Activated B cell treated with CpG ODN at 0.5 μM for 24 hours (primary cell): ENCODE measurements at places on chromosomes 16 and 17.

- peak overlapping the region; percentile 84 for H3K4me3 ChIP-seq
- peaks cover 66% of the 10 kb centered on the region for H3K36me3 ChIP-seq
- H3K27ac ChIP-seq, result peak overlapping the region; percentile 90
- DNase-seq, result no peak
- H3K4me1 ChIP-seq, result peaks cover 83% of the 10 kb centered on the region
- H3K27me3 ChIP-seq, result no peaks in the 10 kb centered on the region
Measured at GRCh38 chr17:78174346-78174869, 6.0 kb downstream of the SYNGR2 start.

DNA sequence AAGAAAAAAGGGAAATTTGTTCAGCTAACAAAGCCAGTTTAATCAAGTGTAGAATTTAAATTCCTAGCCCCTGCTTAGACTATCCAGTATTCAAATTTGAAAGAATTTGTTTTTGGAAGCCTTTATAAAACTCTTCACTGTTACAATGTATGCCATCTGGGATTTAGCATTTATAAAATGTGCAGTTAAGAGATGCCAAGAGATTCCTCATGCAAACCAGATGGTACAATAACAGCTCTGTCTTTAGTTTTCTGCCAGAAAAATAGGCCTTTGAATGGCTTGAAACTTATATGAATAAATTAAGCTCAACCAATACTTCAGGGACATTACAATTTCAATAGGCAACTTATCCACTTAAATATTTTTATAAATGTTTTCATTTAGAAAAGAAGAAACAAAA is 6.8 kb upstream of the ANKS4B start:
- no peak for DNase-seq
- peaks cover 3% of the 10 kb centered on the region for H3K4me1 ChIP-seq
- H3K4me3 ChIP-seq, result no peak overlapping the region
- no peaks in the 10 kb centered on the region for H3K36me3 ChIP-seq
- no peak overlapping the region for H3K27ac ChIP-seq
- peaks cover 45% of the 10 kb centered on the region for H3K27me3 ChIP-seq

DNA sequence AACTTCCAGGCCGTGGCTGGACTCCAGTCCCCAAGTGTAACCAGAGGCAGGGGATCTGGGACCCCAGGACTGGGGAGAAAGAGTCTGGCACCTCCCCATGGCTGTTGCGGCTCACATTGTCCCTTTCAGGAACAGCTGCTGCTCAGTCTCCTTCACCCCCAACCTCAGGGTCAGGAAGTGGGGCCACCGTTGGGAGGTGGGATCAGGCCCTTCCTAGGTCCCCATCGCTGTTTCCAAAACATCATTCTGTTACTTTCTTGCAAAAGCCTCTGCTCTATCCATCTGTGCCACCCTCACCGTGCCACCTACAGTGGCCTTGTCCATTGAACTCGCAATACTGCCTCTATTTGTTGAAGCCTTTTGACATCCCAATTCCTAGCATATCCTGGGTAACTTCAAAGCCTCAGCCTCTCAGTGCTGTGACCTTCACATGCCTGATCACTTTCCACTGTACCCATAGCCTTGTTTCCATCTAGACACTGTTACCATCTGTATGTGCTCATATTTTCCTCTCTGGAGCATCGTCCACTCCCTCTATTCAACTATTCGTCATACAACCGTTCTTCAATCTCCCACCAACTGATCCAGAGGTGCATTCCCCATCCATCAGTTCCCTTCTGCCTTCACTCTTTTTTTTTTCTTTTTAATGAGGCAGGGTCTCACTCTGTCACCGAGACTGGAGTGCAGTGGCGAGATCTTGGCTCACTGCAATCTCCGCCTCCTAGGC is 15.0 kb upstream of the SRCIN1 start:
- H3K4me1 ChIP-seq, result peaks cover 7% of the 10 kb centered on the region
- no peak overlapping the region for H3K4me3 ChIP-seq
- H3K27me3 ChIP-seq, result peaks cover 34% of the 10 kb centered on the region

DNA sequence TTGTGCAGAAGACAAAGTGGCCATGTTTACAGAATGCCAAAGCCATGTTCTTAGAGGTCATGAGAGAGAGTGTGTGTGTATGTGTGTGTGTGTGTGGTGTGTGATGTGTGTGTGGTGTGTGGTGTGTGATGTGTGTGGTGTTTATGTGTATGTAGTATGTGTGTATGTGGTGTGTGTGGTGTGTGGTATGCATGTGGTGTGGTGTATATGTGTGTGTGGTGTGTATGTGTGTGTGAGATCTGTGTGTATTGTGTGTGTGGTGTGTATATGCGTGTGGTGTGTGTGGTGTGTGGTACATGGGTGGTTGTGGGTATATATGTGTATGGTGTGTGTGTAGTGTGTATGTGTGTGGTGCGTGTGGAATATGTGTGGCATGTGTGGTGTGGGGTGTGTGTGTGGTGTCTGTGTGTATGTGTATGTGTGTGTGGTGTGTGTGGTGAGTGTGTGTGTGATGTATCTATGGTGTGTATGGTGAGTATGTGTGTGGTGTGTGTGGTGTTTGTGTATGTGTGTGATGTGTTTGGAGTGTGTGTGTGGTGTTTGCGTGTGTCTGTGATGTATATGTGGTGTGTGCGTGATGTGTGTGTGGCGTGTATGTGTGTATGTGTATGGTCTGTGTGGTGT is 8.2 kb upstream of the KRT17 start:
- H3K4me1 ChIP-seq, result no peaks in the 10 kb centered on the region
- no peak for DNase-seq
- H3K36me3 ChIP-seq, result no peaks in the 10 kb centered on the region
- no peak overlapping the region for H3K4me3 ChIP-seq
- H3K27ac ChIP-seq, result no peak overlapping the region

DNA sequence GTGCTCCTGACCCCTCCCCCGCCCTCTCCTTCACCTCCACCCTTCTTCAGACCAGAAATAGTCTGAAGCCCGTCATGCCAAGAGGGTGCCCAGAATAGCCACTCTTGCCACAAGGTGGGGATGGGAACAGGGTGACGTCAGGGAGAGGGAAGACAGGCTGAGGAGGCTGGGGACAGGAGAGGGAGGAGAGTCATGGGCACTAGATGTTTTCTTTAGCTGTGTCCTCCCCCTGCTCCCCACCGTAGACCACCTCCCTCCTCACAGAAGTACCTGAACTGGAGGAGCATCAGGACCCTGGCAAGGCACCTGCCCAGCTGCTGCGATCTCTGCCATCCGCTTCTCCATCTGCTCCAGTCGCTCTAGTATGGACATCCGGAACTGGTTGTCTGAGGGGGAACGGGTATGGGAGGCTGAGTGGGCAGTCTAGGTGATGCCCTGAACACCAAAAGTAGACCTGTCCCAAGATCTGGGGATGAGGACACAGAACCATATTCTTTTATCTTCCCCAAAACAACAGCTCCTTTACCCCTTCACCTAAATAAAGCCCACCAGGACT is 6.6 kb upstream of the SPAG7 start:
- H3K27me3 ChIP-seq, result no peaks in the 10 kb centered on the region
- DNase-seq, result no peak
- H3K4me1 ChIP-seq, result peaks cover 11% of the 10 kb centered on the region
- H3K4me3 ChIP-seq, result no peak overlapping the region
- H3K36me3 ChIP-seq, result peaks cover 74% of the 10 kb centered on the region

- no peaks in the 10 kb centered on the region for H3K36me3 ChIP-seq
- peaks cover 35% of the 10 kb centered on the region for H3K4me1 ChIP-seq
- H3K27me3 ChIP-seq, result peaks cover 32% of the 10 kb centered on the region
- no peak for DNase-seq
- no peak overlapping the region for H3K27ac ChIP-seq
Measured at GRCh38 chr16:79598063-79598347, 2.5 kb downstream of the MAF start.

DNA sequence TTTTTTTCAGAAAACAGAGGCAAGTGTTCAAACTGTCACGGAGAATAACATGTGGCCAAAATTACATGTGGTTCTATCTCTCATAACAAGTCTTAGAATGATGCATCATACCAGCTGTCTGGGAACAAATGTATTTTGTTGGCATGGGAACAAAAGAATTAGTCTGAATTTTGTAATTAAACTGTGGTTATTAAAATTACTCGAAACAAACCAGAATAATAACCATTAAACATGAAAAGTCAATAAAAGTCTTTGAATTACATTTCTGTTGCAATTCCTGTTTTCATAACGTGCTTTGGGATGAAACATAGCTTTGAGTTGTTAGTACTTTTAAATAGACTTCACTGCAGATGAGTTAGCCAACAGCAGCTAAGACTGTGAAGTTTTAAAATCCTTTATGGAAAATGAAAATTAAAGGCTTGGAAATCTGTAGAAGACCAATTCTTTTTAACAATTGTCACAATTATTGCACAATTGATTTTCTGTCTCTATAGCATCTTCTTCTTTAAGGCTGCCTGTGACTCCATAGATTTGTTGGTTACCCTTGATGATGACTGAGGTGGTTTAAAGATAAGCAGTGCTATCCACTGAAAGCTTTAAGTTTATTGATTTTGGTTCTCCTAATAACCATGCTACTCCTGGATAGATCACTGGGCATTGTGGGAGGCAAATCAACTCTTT is 117.9 kb upstream of the AXIN2 start:
- H3K27me3 ChIP-seq, result no peaks in the 10 kb centered on the region
- no peaks in the 10 kb centered on the region for H3K4me1 ChIP-seq
- H3K27ac ChIP-seq, result no peak overlapping the region
- no peaks in the 10 kb centered on the region for H3K36me3 ChIP-seq

DNA sequence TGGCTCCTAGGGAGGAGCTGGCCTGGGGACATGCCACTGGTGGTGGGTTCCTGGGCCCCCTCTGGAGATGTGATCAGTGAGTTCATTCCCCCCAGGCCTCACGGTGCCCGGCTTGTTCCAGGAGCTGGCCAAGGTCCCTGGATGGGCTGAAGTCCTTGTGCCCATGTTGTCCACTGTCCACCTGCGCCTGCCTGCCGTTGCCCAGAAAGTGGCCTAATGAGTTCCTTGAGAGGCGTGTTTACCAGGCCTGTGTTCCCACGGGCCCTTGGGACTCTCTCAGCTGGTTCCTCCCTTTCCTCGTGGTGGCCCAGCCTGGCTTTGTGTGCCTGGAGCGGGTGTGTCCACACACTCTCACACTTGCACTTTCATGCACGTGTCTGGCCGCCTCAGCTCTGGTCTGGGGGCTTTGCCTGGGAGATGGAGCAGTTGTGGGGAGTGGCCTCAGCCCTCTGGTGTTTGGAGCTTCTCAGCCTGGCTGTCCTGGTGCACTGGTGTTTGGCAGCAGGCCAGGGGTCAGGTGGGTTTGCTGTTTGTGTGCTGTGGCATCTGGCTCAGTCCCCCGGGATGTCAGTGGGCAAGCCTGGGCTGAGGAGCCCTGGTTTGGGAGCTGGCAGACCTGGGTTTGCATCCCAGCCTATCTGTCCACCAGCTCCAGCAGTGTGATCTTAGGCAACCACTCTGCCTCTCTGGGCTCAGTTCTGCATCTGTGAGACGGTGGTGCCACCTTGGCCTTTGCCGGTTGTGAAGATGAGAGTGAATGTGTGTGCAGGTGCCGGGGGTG is 18.0 kb downstream of the ADCY7 start:
- no peak for DNase-seq
- H3K27ac ChIP-seq, result peak overlapping the region; percentile 100
- H3K4me1 ChIP-seq, result peaks cover 71% of the 10 kb centered on the region
- H3K36me3 ChIP-seq, result peaks cover 32% of the 10 kb centered on the region
- H3K27me3 ChIP-seq, result no peaks in the 10 kb centered on the region
- peak overlapping the region; percentile 49 for H3K4me3 ChIP-seq

GRCh38 chr16:68910051-68910450 is 66.7 kb downstream of the TANGO6 start:
- no peak overlapping the region for H3K27ac ChIP-seq
- no peak for DNase-seq
- H3K27me3 ChIP-seq, result no peaks in the 10 kb centered on the region
- peaks cover 44% of the 10 kb centered on the region for H3K36me3 ChIP-seq
- H3K4me3 ChIP-seq, result no peak overlapping the region

GRCh38 chr17:2275722-2276121 is 27.9 kb downstream of the SMG6 start:
- H3K27me3 ChIP-seq, result no peaks in the 10 kb centered on the region
- no peak for DNase-seq
- H3K27ac ChIP-seq, result no peak overlapping the region

DNA sequence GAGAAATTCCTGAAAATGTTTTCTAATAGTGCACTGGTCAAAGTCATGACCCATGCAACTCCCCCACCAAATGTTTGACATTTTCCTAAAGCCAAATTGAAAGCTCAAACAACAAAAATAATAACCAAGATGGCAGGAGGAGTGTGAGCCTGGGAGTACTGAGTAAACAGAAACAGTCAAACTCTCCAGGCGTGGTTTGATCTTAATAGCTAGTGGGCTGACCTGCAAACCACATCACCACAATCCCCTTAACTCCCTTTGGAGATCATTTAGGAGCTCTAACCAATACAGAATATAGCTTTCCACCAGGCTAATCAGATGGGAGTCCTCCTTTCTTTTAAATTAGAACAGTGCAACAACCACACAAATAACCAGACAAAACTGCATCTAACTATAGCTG is 19.2 kb upstream of the MEIOC start:
- DNase-seq, result no peak
- peaks cover 5% of the 10 kb centered on the region for H3K27me3 ChIP-seq
- no peak overlapping the region for H3K4me3 ChIP-seq
- H3K27ac ChIP-seq, result no peak overlapping the region
- H3K4me1 ChIP-seq, result no peaks in the 10 kb centered on the region

GRCh38 chr16:18039931-18040330 is 296.6 kb downstream of the NPIPA8 start:
- H3K27me3 ChIP-seq, result no peaks in the 10 kb centered on the region
- no peak overlapping the region for H3K4me3 ChIP-seq
- no peak overlapping the region for H3K27ac ChIP-seq

- H3K4me3 ChIP-seq, result no peak overlapping the region
- H3K4me1 ChIP-seq, result no peaks in the 10 kb centered on the region
- no peak overlapping the region for H3K27ac ChIP-seq
- H3K36me3 ChIP-seq, result peaks cover 1% of the 10 kb centered on the region
- H3K27me3 ChIP-seq, result no peaks in the 10 kb centered on the region
Measured at GRCh38 chr17:30395398-30396022, 16.8 kb downstream of the CPD start.

DNA sequence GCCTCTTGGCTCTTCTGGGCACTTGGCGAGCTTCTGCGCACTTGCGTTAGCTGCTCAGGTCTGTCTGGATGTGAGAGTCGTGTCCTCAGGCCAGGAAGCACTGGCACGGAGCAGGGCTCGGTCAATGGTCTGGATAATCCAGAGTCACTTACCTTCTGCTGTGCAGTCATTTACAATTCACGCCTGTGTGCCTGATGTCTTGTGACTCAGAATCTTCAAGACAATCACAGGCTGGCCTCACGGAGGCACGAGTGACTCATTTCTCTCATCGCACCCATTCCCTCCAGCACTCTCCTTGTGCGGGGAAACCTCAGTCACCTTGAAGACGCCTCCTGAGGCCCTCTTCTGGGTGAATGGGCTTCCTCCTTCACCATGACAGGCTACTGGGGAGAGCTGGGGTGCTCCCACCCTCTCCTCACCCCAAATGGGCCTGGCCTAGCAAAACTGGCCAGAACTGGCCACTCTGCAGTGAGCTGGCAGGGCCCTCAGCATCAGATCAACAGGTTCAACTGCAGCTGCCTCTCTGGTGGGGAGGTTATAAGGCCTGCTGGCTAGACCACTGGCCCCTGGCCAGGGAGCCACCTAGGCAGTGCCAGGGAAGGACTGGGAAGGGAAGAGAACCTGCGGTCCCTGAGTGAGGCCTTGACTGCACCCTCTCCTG is 1.9 kb upstream of the CAPN15 start:
- peak overlapping the region; percentile 56 for H3K4me3 ChIP-seq
- H3K4me1 ChIP-seq, result peaks cover 43% of the 10 kb centered on the region
- peak overlapping the region; percentile 84 for H3K27ac ChIP-seq

GRCh38 chr16:12347365-12347764 is 370.8 kb downstream of the SNX29 start:
- peaks cover 35% of the 10 kb centered on the region for H3K4me1 ChIP-seq
- peaks cover 39% of the 10 kb centered on the region for H3K36me3 ChIP-seq
- no peaks in the 10 kb centered on the region for H3K27me3 ChIP-seq
- H3K4me3 ChIP-seq, result no peak overlapping the region
